Tibial nerve (tissue), 4 donors: ENCODE measurements at places on chromosomes 3 and 15.

- DNase-seq = no peak
These were observed 653 bp upstream of the WDR6 start for GRCh38 chr3:49006408-49007067.

GRCh38 chr15:70096215-70097062 is 1.3 kb downstream of the TLE3 start:
- peak; percentile 37 for DNase-seq

GRCh38 chr15:95470997-95471689 is 859.4 kb upstream of the NR2F2 start:
- DNase-seq = no peak

- DNase-seq = no peak
These were observed 29.4 kb upstream of the AP3B2 start for GRCh38 chr15:82739086-82739485.

DNA sequence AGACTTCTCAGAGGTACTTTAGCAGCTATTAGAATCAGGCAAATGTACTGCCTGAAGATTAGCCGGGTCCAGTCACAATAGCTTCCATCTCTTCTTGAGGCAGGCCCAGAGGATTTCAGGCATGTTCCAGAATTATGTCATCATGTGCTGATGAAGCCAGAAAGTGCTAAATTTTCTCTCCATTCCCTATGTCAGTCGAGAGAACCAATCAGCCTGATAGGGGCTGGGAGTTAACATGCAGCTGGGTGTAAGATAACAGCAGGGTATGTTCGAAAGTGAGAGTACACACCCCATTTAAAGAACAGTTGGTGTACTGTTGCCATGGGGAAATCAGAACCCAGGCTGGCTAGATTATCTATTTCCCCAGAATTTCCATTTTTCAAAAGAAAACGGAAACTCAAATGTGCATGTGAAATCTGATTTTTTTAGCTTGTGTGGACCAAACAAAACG is 48.7 kb downstream of the MYH15 start:
- no peak for DNase-seq

DNA sequence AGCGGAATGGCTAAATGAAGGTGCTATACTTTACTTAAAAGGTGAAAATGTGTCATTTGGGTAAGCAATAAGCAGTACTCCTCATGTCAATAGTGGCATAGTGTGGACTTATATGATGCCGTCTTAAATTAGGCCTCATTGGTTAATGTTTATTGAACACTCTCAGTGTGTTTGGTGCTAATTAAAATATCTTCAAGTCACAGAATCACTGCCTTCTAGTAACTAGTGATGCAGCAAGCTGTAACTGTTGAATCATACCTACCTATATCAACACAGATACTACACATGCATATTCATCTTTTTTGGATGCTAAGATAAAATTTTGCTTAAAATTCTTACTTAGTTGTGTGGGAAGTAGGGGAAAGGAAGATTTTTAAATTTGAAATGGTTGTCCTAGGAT is 30.7 kb downstream of the ARHGAP31 start:
- DNase-seq = no peak

DNA sequence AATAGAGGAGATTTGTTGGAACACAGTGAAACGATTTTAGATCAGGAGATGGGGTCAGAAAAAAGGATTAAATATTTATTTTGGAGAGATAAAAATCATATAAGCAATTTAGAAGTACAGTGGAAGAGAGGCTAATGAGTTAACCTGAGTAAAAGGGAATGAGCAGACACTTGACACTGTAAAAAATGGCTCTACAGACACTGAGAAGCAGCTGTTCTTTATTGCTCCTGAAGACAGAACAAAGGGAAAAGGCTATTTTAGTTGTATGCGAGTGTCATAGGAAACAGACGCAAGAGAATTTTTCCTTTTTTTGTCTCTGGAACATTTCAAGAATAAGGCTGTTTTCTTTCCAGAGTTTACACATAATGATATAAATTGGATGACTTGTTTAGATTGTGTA is 34.3 kb downstream of the ASTE1 start:
- no peak for DNase-seq

GRCh38 chr15:72671525-72671924 is 14.5 kb downstream of the HIGD2B start:
- no peak for DNase-seq

GRCh38 chr3:120113128-120114116 is 19.2 kb upstream of the GSK3B start:
- DNase-seq = no peak

DNA sequence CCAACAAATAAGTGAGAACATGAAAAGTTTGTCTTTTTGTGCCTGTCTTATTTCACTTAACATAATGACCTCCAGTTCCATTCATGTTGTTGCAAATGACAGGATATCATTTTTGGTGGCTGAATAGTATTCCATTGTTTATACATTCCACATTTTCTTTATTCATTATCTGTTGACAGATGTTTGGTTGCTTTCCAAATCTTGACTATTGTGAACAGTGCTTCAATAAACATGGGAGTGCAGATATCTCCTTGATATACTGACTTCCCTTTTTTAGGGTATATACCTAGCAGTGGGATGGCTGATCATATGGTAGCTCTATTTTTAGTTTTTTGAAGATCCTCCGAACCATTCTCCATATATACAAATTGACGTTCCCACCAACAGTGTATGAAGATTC is 19.1 kb upstream of the CD200R1L start:
- DNase-seq = no peak

DNA sequence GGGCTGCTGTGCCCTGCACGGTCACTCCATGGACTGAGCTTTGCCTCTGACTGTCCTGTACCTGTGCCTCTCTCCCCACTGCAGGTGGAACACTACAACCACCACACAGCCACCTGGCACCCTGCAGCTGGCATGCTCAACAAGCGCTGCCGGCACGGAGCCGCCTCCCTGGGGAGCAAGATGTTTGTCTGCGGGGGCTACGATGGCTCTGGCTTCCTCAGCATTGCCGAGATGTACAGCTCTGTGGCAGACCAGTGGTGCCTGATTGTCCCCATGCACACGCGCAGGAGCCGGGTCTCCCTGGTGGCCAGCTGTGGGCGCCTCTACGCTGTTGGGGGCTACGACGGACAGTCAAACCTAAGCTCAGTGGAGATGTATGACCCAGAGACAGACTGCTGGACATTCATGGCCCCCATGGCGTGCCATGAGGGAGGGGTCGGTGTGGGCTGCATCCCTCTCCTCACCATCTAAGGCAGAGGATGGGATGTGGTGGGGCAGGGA is 37.3 kb upstream of the PTPN23 start:
- DNase-seq = no peak

DNA sequence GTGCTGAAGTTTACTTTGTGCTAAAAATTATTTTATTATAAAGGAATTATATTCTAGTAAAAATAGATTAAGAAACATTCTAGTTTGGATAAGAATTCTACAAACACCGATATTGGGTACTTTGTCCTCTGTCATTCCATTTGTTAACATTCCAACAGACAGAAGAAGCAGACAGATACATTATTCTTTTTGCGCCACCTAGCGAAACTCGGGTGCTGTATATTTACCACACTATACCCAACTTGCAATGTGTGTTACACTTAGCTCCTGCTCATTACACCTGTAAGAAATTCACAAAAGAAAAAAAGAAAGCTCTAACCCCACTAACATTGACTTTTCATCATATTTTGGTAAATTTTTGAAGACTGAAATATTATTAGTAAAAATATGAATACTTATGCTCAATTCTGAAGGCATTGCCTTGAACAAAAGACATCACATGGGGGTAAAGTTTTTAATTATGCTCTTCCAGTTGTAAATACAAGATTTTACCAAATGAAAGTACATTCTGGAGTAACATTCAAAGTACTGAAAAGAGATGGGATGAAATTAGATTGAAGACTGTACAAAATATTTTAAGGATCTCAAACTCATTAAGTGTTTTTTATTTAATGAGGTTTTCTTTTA is 136.5 kb upstream of the MLF1 start:
- DNase-seq = peak; percentile 92

DNA sequence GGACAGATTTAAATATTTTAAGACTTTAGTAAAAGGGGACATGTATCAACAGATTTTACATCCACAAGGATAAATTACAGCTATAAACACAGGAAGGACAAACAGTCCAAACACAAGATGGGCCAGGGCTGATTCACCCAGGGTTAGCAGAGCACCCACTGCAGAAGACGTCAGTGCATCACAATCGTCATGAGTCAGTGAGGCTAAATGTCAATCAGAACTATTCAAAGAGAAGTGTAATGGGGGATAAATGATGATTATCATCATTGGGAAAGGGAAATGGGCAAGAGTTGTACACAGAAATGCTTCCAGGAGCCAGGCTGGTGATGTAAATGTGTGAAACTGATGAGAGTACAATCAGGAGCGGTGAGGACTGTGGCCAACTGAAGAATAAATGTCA is 226.8 kb downstream of the PLCL2 start:
- DNase-seq = no peak

DNA sequence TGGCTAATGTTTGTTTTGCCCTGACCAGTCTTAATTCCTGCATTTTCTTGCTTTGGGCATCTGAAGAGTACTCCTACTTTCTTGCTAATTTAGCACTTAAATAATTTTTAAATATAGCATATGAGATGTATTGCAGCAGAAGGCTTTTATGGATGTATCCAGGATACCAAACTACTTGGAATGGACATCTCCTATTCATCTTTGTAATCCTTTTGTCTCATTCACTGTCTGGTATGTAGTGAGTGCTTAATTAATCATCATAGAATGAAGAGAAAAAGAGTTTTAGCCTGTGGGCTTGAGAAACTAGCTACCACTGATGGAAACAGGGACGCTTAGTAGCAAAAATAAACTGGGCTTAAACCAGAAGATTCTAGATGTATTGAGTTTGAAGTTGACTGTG is 40.6 kb downstream of the MEX3B start:
- DNase-seq = no peak

GRCh38 chr15:40787344-40787841 is 17.6 kb downstream of the C15orf62 start:
- no peak for DNase-seq

DNA sequence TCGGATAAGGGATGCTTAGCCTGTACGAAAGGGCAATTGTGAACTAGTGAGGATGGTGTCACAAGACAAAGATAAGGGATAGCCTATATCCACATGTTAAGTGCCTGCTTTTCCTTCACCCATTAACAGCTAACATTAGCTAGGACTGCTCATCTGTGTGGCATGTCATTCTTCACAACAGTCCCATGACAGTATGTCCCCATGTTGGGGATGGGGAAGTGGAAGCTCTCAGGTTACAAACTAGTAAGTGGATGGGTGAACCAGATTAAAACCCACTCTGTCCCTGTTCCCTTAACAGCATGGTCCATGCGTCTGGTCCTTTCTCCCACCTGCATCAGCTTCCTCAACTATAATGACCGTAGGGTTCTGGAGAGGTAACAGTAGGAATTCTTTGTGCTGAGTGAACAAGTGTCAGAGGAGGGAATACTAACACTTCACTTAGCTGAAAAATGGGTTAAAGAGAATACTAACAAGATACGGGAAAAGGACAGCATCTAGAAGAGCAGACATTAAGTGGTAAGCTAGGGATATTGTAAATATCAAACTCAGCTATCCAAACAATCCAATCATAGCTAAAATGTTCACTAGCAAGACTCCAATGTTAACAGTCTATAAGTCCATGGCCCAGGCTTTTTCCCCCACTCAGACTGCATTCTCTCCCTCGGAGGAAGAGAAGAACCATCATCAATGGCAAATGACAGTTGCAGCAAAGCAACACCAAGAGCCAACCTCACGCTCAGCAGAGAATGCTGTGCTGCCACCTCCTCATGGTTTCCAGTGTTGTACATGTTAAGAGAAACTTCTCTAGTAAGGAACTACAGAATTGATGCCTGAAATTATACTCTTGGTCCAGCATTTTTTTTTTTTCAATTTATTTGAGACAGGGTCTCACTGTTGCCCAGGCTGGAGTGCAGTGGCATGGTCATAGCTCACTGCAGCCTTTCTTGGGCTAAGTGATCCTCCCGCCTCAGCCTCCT is 5.0 kb downstream of the RPLP1 start:
- DNase-seq = no peak

- DNase-seq = no peak
These were observed 192.8 kb downstream of the DTWD1 start for GRCh38 chr15:49813625-49814024.

DNA sequence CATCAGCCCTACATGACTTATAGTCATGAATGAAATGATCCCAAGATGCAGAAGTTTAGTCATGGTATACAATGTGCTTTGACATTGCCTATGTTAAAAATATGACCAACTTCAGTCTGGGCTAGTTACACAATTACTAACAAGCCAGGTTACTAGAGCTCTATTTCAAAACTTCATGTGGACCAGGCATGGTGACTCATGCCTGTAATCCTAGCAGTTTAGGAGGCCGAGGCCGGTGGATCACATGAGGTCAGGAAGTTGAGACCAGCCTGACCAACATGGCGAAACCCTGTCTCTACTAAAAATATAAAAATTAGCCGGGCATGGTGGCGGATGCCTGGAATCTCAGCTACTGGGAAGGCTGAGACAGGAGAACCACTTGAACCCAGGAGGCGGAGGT is 613.0 kb downstream of the CADM2 start:
- no peak for DNase-seq

DNA sequence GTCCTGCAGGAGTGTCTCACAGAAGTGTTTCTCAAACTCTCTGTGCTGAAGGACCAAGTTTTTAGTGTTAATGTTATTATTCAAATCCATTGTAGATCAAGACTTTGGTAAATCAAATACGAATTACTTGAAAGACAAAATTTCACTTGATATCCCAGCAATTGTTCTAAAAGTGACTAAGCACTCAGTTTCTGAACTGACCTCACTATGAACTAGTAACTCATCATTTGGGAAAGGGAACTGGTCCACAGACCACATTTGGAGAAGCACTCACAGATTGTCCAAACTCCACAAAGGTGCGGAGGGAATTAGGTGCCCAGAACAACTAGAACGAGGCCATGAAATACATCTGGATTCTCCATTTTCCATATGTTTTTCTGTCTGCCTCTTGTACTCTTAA is 25.6 kb downstream of the FAM43A start:
- DNase-seq = no peak

DNA sequence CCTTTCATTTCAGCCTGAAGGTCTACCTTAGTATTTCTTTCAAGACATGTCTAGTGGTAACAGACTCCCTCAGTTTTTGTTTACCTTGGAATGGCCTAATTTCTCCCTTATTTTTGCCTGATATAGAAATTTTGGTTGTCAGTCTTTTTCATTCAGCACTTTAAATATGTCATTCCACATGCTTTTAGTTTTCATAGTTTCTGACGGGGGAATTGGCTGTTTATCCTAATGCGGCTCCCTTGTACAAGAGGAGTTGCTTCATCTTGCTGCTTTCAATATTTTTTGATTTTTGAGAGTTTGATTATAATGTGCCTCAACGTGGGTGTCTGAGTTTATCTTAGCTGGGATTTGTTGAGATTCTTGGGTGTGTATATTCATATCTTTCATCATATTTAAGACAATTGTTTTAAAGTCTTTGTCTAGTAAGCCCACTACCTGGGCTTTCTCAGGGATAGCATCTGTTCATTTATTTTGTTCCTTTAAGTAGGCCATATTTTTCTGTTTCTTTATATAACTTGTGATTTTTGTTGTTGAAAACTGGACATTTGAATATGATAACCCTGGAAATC is 51.1 kb upstream of the PYDC2 start:
- no peak for DNase-seq
